ENCODE measurements at places on chromosomes 5 and 9. TPM values are rescaled to one million over a fixed set of nuclear protein-coding genes. Genes with fewer than 3 reads are reported as not detected.

ZNF883 gene
- polyA plus RNA-seq, result 7.6 TPM

PCDHB15 gene
- 1.5 TPM for polyA plus RNA-seq

CAMK4 gene
- 4.0 TPM for polyA plus RNA-seq

CDHR2 gene
- polyA plus RNA-seq, result not detected

ARHGEF39 gene
- polyA plus RNA-seq, result 1.6 TPM

CDC25C gene
- 2.9 TPM for polyA plus RNA-seq

CNTNAP3B gene
- polyA plus RNA-seq, result not detected

PRLR gene
- 0.80 TPM for polyA plus RNA-seq

PLAC8L1 gene
- 0.56 TPM for polyA plus RNA-seq

DNA sequence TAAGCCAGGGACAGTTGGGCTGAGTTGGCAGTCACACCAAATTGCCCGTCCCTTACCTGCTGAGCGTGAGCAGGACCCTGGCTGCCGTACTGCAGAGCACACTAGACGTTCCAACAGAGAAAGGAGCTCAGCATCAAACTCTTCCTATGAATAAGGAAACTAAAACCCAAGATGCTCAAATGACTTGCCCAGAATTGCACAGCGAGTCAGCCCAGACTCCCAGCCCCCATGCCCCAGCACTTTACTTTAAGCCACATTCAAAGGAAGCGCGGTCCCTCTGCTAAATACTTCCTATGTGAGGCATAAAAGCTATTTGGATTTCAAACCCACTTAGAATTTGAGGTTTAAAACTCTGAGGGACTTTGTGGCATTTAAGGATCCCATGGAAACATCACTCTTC lies 23.9 kb downstream of the PAX5 start:
- H3K4me3 ChIP-seq, result no peak overlapping the region
- H3K36me3 ChIP-seq, result no peaks in the 10 kb centered on the region
- peaks cover 95% of the 10 kb centered on the region for H3K27me3 ChIP-seq
- no peak for DNase-seq
- H3K4me1 ChIP-seq, result no peaks in the 10 kb centered on the region
- no peak overlapping the region for H3K27ac ChIP-seq

GRCh38 chr9:89886281-89886700 lies 281.5 kb downstream of the GADD45G start:
- no peaks in the 10 kb centered on the region for H3K4me1 ChIP-seq
- H3K36me3 ChIP-seq, result no peaks in the 10 kb centered on the region
- DNase-seq, result no peak
- no peak overlapping the region for H3K4me3 ChIP-seq
- no peaks in the 10 kb centered on the region for H3K27me3 ChIP-seq

- H3K27me3 ChIP-seq, result peaks cover 21% of the 10 kb centered on the region
- H3K4me1 ChIP-seq, result no peaks in the 10 kb centered on the region
- H3K36me3 ChIP-seq, result no peaks in the 10 kb centered on the region
- DNase-seq, result no peak
- no peak overlapping the region for H3K27ac ChIP-seq
Observed at GRCh38 chr9:92911511-92912475, 34.0 kb upstream of the ZNF484 start.

DNA sequence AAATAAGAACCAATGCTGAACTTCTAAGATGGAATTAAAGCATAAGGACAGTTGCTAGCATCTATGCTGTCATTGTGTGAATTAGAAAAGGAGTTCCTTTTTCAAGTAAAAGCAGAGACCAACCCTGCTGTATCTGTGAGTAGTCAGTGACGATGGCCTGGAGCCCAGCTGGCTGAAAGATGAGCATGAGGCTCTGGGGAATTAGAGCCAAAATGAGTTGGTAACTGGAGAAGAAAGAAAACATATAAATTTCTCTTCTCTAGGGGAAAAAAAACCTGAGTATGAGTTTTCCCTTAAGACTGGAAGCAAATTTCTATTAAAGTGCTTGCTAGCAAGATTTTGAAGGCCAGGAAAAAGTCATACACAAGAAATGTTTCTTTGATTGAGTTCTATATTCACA lies 1.6 kb upstream of the SPZ1 start:
- no peaks in the 10 kb centered on the region for H3K36me3 ChIP-seq
- DNase-seq, result peak; percentile 79
- no peaks in the 10 kb centered on the region for H3K4me1 ChIP-seq
- H3K27ac ChIP-seq, result no peak overlapping the region
- no peak overlapping the region for H3K4me3 ChIP-seq

GRCh38 chr9:131831380-131832165 lies 91.7 kb upstream of the RAPGEF1 start:
- H3K4me3 ChIP-seq, result no peak overlapping the region
- no peak for DNase-seq
- no peaks in the 10 kb centered on the region for H3K4me1 ChIP-seq

DNA sequence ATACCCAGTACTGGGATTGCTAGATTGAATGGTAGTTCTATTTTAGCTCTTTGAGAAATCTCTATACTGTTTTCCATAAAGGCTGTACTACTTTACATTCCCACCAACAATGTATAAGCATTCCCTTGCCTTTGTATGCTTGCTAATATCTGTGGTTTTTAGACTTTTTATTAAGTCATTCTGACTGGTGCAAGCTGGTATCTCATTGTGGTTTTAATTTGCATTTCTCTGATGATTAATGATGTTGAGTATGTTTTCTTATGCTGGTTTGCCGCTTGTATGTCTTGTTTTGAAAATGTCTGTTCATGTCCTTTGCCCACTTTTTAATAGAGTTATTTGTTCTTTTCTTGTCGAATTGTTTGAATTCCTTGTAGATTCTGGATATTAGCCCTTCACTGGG lies 512.7 kb upstream of the PAPPA start:
- DNase-seq, result peak; percentile 83
- peak overlapping the region; percentile 56 for H3K27ac ChIP-seq
- H3K4me1 ChIP-seq, result peaks cover 38% of the 10 kb centered on the region

DNA sequence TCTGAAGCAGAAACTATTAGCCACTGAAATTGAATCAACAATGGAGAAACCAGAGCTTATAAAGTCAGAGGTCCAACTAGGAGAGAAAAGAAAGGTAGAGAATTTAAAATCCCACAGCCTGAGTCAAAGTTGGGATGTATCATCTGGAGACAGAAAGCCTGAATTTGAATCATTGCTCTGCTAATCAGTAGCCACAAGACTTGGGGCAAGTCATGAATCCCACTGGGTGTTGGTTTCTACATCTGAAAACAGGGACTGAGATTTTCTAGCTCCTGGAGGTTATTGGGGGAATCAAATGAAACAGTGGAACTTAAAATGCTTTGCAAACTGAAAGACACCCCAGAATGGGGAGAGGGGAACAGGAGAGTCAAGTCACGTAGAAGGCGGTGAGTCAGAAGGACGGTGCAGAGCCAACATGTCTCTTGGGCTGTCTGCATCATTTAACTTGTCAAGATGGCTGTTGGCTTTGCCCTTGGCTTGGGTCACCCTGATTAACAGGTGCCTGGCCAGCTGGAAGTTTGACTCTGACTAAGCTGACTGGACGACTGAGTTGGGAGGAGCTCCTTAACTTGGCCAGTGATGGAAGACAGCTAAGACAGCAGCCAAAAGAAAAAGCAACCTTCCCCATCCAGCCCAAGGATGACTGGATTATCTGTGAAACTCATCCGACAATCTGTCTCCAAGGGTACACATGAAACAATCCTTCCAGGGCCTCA lies 60.6 kb upstream of the ADRA1B start:
- peaks cover 14% of the 10 kb centered on the region for H3K4me1 ChIP-seq
- H3K36me3 ChIP-seq, result no peaks in the 10 kb centered on the region
- peak; percentile 61 for DNase-seq
- no peak overlapping the region for H3K27ac ChIP-seq
- peaks cover 9% of the 10 kb centered on the region for H3K27me3 ChIP-seq

GRCh38 chr9:98627296-98627695 lies 81.4 kb downstream of the GABBR2 start:
- H3K27ac ChIP-seq, result peak overlapping the region; percentile 38
- H3K4me1 ChIP-seq, result peaks cover 18% of the 10 kb centered on the region
- peak; percentile 80 for DNase-seq
- H3K4me3 ChIP-seq, result no peak overlapping the region
- no peaks in the 10 kb centered on the region for H3K36me3 ChIP-seq

DNA sequence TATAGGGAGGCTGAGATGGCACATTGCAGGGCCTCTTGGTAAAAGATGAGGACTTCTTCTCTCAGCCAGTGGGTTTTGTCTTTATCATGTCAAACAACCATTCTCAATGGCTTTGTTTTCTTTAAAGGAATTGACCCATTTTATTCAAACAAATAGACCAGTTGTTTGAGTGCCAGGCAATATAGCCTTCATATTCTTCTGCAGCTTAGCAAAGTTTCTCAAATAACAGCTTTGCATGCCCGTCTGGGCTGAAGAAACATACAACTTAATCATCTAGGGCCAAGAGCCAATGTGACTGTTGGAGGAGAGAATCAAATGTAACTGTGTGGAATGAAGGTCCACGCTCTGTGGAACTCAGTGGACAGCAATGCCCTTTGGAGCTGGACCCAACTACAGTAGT lies 57.4 kb upstream of the ADRA1B start:
- no peaks in the 10 kb centered on the region for H3K36me3 ChIP-seq
- DNase-seq, result no peak
- no peak overlapping the region for H3K27ac ChIP-seq
- peaks cover 10% of the 10 kb centered on the region for H3K4me1 ChIP-seq
- no peak overlapping the region for H3K4me3 ChIP-seq

GRCh38 chr9:98024702-98025101 lies 31.8 kb upstream of the NANS start:
- DNase-seq, result no peak
- no peak overlapping the region for H3K4me3 ChIP-seq
- H3K36me3 ChIP-seq, result no peaks in the 10 kb centered on the region
- H3K27ac ChIP-seq, result no peak overlapping the region
- H3K4me1 ChIP-seq, result peaks cover 11% of the 10 kb centered on the region
- no peaks in the 10 kb centered on the region for H3K27me3 ChIP-seq

DNA sequence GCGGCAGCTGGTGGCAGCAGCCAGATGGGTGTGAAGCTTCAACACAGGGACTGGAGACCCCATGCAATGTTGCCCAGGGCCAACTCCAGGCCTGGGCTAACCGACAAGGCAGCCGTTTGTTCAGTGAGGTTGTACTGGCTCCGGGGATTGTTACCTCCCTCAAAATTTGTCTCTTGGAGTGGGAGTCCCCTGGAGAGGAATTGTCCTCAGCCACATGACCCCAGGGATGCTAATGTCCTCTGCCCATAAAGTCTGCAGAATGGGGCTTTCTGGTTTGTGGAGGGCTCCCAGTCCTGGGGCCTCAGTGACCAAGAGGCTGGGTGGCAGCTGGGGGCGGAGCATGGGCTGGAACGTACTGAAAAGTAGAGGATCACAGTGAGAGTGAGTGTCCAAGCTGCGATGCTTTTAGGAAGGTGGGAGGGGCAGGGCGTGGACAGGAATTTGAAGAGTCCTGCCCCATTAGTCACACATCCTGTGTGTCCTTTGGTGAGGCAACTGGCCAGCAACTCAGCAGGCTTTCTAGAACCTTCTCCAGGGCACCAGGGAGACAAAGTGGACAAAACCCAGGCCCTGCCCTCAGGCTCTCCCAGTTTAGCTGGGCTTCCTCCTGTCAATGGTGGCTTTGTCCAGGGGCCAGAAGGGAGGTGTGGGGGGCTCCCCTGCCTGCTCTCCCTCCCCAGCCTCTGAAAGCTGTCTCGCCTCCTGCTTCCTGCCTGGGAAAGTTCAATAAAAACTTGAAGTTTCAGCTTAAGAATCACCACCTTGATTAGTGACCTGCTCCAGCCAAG lies 114.0 kb downstream of the NSG2 start:
- H3K4me3 ChIP-seq, result no peak overlapping the region
- no peaks in the 10 kb centered on the region for H3K4me1 ChIP-seq
- DNase-seq, result peak; percentile 66
- no peaks in the 10 kb centered on the region for H3K27me3 ChIP-seq

- H3K36me3 ChIP-seq, result no peaks in the 10 kb centered on the region
- H3K4me3 ChIP-seq, result no peak overlapping the region
- 0 out of 2 replicates have a peak, but pooled peaks cover 10% of the 10 kb centered on the region for H3K27me3 ChIP-seq
- H3K27ac ChIP-seq, result no peak overlapping the region
- H3K4me1 ChIP-seq, result no peaks in the 10 kb centered on the region
- no peak for DNase-seq
Observed at GRCh38 chr5:133936651-133937015, 31.8 kb downstream of the C5orf15 start.

- no peaks in the 10 kb centered on the region for H3K36me3 ChIP-seq
- no peak overlapping the region for H3K4me3 ChIP-seq
- no peaks in the 10 kb centered on the region for H3K4me1 ChIP-seq
- peaks cover 4% of the 10 kb centered on the region for H3K27me3 ChIP-seq
- no peak for DNase-seq
- no peak overlapping the region for H3K27ac ChIP-seq
Observed at GRCh38 chr9:27717991-27718390, 144.7 kb upstream of the C9orf72 start.

GRCh38 chr9:77785341-77785740 lies 137.2 kb upstream of the GNA14 start:
- no peak overlapping the region for H3K27ac ChIP-seq
- no peaks in the 10 kb centered on the region for H3K27me3 ChIP-seq
- H3K4me1 ChIP-seq, result no peaks in the 10 kb centered on the region

All from GM23248 (cell line).